ENCODE measurements at places on chromosomes 12 and 14.

- DNase-seq, result no peak
Observed at GRCh38 chr12:2295941-2296461, 243.2 kb downstream of the CACNA1C start.

DNA sequence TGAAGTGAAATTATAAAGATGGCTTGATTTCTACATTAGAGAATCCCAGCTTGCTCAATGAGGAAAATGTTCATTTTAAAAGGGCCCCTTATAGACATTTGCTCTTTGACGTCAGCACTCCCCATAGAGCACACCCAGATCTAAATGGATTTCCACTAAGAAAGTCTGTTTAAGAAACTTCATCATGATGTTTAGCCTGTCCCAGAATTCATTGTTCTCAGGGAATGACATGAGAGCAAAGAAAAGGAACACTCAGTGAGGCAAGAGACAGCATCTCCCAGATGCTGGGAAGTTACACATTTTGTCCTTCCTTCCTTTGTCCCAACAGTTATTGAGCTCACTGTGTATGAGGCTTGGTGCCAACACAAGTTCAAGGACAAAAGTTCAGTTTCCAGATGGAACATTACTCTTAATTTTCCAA lies 4.9 kb downstream of the PHLDA1 start:
- no peak for DNase-seq

- no peak for DNase-seq
Observed at GRCh38 chr12:21551841-21552465, 25.9 kb downstream of the SPX start.

- DNase-seq, result no peak
Observed at GRCh38 chr12:29510591-29511185, 13.2 kb upstream of the OVCH1 start.

DNA sequence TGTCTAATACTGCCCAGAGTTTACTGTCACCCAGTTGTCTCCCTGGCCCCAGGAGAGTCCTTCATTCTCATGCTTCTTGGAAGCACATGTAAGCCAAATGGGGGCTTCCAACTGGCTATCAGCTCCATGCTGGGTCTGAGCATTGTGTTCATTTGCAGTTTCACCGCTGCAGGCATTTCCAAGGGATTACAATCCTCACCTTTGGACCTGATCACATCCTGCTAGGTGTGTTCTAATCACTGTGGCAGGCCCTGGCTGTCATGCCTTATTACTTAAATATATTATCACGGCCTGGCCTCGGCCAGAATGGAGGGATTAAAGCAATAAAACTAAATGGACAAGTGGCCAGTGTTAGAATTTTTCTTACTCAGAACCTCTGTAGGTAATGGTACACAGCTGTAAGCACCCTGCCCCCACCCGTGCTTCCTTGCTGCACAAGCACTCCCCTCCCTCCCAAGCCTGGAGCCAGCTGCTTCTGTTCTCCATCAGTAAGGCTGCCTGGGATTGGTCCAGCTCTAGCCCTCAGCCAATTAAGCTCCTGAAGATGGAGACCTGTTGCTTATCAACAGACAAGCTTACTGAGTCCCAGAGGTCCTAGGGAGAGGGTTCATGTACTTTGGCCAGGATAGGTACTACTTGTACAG lies 175.9 kb upstream of the RBM19 start:
- no peak for DNase-seq

DNA sequence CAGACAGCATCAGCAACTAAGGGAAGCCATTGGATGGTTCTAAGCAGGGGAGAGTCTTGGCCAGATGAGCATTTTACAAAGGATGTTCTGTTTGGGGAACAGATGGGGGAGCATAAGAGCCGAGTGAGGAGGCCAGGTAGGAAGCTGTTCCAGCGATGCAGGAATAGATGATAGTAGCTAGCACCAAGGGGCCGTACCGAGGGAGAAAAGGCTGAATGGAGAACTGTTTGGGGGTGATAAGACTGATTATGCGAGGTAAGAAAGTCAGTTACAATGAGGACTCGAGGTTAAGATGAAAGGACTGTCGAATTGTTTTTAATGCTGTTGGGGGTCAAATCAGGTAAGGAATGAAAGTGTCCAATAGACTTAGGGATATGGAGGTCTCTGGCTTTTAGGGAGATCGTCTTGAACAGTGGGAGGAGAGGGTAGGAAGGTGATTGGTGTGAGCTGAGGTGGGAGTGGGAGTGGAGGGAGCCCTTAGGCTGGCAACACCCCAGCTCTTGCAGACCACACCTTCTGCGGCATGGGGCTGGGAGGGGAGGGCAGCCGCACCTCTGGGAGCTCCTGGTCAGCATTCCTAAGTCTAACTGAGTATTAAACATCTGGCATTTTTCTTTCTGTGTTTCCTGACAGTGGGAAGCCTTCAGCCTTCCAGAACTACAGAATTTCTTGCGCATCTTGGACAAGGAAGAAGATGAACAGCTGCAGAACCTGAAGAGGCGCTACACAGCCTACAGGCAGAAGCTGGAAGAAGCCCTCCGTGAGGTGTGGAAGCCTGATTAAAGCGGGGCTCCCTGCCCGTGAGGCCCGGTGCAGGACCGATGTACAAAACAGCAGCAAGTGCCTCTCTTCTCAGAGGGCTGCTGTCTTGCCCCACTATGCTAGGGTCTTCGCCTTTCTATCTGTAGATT lies 64.8 kb downstream of the GNS start:
- no peak for DNase-seq

DNA sequence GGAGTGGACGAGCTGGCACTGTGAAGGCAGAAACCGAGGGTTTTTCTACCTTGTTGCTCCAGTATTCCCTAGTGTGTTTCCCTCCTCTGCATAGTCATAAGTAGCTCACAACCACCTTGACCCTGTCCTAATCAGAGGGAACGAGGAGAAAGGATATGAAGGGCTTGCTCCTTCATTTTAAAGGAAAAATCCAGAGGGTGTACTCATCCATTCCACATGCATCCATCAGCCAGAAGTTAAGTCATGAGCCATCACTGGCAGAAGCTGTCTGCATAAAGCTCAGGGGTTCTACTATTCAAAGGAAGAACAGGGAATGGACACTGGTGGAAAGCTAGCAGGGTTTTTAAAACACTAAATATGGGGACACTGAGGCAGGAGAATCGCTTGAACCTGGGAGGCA lies 84.3 kb upstream of the FOXN3 start:
- DNase-seq, result no peak

DNA sequence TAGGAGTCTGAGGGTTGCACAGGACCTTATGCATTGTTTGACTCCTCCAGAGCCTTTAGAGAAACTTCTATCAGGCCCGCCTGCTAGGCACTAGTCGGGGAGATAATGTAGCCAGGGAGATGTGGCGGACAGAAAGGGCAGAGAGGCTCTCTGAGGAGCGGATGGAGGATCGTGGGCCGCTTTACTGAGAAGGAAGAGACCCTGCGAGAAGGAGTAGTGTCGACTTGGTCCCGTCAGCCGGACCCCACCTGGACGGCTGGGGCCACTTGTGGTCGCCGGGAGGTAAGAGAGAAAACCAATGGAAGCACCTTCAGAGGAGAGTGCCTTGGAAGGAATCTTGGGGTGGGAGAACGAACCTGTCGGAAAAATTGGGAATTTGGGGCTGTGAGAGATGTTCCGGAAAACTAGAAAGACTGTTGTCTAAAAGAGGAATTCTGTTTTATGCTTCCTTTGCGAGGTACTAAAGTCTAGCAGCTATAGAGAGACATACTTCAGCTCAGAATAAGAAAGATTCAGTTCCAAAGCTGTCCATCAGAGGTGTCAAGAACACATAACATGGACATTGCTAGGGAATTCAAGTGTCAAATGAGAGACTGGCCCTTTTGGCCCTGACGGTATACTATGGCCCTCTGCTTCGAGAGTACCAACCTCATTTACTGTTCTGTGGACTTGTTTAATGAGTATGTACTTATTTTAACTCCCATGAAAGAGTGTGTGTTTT lies 660 bp upstream of the MCRS1 start:
- no peak for DNase-seq

GRCh38 chr14:106038263-106038662 lies 511.9 kb downstream of the TMEM121 start:
- no peak for DNase-seq

GRCh38 chr12:25558586-25558985 lies 5.5 kb upstream of the LMNTD1 start:
- no peak for DNase-seq

- no peak for DNase-seq
Observed at GRCh38 chr12:66941150-66941549, 262.3 kb upstream of the GRIP1 start.

Measured in activated CD4-positive, alpha-beta T cell treated with anti-CD3 and anti-CD28 coated beads, Interleukin-2, amount 50 U/mL, for 1 hour (primary cell).